ENCODE measurements at places on chromosomes 3 and 15.

DNA sequence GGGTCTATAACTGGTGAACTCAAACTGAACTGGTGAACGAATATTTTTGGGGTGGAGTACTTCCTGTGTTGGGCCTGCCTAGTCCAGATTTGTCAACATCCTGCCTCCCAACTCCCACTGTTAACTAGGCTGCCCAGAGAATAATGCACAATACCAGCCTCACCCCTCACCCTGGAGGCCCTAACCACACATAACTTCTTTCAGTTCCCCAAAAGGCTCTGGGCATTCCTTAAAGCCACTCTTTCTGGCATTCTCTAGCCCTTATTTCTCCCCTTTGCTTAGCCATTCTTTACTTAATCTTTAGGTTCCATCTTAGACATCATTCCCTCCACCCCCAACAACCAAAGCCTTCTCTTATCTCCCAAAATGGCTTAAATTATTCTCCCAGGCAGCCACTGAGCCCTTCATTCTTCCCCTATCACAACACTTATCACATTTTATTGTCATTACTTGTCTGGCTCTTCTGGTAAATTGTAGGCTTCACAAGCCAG, 9.1 kb upstream of the SEC11A start:
- no peak for DNase-seq

- DNase-seq = no peak
Measured at GRCh38 chr3:62602129-62602770, 228.9 kb upstream of the FEZF2 start.

DNA sequence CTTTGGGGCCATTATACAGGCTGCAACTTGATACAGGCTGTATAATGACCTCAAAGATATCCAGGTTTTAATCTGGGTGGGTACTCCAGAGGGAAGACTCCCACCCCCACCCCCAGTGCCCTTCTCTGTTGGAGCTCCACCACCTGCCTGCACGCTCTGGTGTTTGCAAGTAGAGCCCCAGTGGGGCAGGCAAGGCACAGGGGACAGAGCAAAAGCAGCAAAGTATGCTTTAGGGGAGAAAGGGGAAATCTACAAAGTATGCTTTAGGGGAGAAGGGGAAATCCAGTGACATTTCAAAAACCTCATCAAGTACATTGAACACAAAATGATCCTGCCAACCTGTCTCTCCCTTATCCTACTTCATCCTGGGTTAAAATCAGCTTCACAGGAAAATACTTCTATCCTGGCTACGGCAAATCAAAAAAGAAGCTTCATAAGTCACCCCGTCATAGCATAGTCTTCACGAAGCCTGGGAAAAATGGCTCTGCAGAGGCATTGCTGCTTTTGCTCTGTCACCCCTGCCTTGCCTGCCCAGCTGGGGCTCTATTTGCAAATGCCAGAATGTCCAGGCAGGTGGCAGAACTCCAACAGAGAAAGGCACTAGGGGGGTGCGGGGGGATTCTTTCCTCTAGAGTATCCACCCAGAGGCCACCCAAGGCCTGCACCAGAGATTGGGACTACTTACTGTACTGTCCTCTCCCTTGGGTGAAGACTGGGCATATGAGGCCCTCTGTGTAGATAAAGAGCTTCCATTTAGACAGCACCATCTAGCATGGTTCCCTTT, 60.9 kb upstream of the ATP11B start:
- DNase-seq = no peak

GRCh38 chr3:39251576-39251975, 28.3 kb downstream of the CX3CR1 start:
- DNase-seq = no peak

DNA sequence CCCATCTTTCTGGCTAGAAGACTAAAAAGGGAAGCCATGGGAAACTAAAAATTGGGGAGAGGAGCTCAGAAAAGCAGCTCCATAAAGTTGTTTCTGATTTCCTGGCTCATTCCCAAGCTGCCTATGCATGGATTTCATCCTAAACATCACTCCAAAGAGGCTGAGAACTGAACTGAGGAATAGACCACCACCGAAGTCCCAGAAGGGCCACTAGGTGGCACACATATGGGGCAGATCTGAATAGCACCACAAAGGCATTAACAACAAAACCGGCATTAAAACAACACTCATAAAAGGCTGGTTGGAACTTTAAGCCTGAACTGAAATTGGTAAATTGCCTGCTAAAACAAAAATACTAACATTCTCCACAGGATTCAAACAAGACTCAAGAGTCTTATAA, 106.3 kb downstream of the PLD1 start:
- peak; percentile 30 for DNase-seq

DNA sequence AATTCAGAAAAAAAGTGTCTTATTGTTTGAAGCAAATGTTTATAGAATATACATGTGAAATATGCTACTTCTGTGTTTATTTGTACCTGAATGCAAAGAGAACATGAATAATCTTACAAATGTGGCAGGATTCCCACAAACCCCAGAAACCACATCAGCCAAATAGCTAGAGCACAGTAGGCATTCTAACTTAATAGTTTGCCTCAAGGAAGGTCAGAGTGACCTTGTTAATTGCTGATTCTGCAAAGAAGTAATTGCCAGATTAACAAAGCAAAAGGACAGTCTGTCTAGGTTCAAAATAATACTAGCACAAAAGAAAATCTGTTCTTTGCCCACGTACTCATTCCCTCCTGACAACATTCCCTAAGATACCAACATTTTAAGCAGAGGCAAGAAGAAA, 604.0 kb downstream of the PYDC2 start:
- DNase-seq = no peak

DNA sequence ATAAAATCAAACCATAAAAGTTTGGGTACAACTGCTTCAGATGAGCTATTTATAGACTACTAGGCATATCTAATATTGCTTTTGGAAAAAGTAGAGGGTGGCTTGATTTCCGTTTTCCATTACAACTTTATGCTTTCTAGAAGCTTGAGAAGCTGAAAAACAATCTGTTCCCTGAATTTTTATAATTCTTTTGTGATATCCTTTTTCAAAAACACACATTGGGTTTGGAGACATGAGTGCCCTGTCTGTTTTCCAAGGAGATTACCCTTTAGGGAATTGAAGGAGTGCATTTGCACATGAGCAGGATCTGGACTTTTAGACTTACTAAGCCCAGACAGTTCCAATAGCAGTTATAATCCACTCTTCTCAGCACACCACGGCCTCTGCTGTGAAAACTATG, 49.5 kb upstream of the FILIP1L start:
- no peak for DNase-seq

- DNase-seq = peak; percentile 3
Measured at GRCh38 chr3:79202471-79203143, 565.2 kb downstream of the ROBO1 start.

DNA sequence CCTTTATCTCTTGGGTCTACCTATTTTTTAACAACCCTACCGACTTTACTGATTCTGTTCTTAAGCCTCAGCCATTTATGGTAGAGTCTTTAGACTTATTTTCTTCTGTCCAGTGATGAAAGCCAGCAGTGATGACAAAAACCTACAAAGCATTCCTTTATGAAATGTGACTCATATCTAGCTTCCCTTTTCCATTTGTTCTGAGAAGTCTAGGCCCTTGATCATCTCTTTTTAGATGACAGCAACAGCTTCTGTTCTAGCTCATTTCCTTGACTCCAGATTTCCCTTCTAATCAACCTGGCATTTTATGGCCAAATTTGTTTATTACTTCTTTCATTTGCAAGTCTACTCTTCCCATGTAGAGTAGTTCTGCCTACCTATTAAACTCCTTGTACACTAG, 36.1 kb downstream of the CFAP44 start:
- DNase-seq = no peak

GRCh38 chr15:95450413-95450812, 880.1 kb upstream of the NR2F2 start:
- no peak for DNase-seq

GRCh38 chr3:128390867-128391266, 75.8 kb downstream of the DNAJB8 start:
- DNase-seq = no peak

- DNase-seq = no peak
Measured at GRCh38 chr3:132659000-132659364, 627 bp downstream of the ACAD11 start.

DNA sequence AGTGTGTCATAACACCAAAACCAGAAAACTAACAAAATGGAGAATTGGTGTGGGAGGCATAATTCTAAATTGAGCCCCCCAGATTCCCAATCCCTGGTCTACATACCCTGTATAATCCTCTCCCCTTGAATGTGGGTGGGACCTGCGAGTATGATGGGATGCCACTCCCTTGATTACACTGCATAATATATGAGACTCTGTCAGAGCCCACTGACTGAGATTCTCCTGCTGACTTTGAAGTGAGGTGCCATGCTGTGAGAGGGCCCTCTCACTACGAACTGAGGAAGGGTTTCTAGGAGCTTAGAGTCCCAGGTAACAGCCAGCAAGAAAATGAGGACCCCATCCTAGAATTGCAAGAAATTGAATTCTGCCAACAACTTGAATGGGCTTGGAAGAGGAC, 49.5 kb downstream of the GPR176 start:
- DNase-seq = no peak

DNA sequence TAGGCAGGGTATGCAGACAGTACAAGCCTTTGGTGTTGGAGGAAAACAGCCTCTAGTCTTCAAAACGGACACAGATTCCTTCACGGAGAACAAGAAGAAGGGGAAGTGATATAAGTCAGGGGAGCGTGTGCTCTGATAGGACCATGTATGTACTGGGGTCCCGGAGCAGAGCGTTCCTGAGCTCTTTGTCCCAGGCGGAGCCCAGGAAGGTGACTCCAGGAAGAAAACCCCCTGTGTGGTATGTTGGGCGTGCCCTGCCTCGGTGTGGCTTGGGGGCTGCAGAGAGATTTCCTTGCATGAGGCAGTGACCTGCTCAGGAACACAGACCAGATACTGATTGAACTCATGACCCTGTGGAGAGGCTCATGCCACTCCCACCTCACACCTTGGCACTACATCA, 21.7 kb downstream of the MELTF start:
- DNase-seq = no peak

GRCh38 chr15:39462691-39463090, 118.2 kb upstream of the THBS1 start:
- DNase-seq = no peak

GRCh38 chr3:177015881-177016280, 181.4 kb downstream of the TBL1XR1 start:
- DNase-seq = no peak

GRCh38 chr15:65782096-65782495, 10.0 kb downstream of the DENND4A start:
- DNase-seq = no peak

DNA sequence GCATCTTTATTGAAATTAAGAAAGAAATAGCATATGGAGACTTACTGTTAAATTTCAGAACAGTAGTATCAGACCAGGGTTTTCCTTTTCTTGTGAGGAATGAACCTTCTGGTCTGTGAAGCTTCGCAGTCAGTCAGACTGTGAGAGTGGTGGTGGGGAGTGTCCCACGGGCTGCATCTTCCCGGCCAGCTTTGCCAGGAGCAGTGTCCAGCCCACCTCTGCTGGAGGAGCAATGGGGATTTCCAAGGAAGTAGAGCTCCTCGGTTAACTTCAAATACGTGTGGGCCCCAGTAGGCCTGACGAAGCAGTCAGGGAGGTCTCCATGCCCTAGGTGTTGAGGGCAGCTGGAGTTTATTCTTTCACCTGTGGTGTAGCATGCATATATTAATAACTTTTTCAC, 40.9 kb upstream of the FBXL22 start:
- no peak for DNase-seq

DNA sequence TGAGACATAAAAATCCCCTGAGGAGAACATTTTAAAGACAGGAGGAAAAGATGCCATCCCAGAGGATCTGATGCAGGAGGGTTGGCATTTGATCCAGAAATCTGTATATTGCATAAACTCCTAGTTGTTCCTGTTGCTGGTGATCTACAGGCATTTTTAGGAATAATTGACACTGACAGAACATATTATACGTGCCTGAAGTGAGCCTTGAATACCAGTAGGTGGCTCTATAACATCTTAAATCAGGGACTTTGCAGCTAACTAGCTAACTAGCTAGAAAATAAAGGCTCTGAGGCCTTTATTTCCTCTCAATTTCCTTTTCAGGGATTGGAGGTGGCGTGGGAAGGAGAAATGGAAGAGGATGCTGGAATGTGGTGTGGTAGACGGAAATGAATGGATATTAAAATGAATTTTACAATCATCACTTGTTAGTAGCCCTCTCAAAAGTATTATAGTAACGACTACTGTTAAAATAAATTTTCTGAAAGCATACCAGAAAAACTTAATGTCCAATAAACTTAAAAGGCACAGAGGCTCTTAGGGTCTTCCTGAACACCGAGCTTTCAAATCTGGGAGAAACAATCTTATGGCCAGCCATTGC, 73.8 kb upstream of the ZBED2 start:
- no peak for DNase-seq

DNA sequence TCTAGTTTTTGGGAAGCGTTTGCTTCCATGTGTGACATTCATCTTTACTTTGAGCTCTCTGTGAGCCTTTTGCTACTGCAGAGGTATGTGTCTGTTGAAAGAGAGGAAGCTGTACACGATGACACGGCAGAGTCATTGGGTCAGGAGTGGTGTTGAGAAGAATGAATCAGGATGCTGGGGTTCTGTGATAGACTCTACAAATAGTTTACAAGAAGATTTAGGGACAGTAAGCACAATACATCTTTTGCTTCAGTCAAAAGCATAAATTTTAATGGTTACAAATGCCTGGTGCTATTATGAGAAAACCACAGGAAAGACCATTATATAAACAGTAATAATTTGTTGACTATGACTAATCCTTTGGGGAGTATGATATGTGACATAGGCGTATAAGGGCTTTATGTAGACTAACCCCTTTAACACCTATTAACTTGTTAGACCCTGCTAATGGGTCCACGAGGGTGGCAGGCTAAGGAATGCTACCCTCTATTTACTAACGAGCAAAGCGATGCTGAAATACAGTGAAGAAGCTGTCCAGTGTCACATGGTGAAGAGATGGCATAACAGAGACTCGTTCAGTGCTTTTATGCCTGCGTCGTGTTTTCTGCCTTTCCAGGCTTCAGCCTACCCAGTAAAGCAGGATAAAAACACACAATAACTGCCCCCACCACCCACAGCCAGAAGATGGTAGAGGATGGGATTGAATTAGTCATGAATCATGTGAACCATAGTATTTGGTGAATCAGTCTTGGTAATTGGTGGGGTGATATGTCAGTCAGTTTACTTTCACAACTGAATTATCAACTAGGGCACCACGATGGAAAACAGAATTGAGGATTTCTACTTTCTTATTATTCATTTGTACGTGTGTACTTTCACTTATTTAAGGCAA, 118.8 kb downstream of the LPP start:
- DNase-seq = no peak

GRCh38 chr3:50057756-50058155, 31.0 kb upstream of the RBM5 start:
- DNase-seq = no peak

- DNase-seq = no peak
Measured at GRCh38 chr15:63915873-63916771, 82.4 kb upstream of the HERC1 start.

- no peak for DNase-seq
Measured at GRCh38 chr15:89178307-89178977, 42.9 kb downstream of the RLBP1 start.

GRCh38 chr3:74643636-74644035, 29.2 kb upstream of the CNTN3 start:
- DNase-seq = no peak

All from iPS DF 19.7 (cell line).